SW 1271 (cell line): ENCODE measurements at places on chromosomes 3 and 15.
A peak's percentile ranks its signal among the peaks of the same experiment; 100 is the strongest.

GRCh38 chr15:88904257-88904623, 8.9 kb upstream of the HAPLN3 start:
- DNase-seq: no peak

DNA sequence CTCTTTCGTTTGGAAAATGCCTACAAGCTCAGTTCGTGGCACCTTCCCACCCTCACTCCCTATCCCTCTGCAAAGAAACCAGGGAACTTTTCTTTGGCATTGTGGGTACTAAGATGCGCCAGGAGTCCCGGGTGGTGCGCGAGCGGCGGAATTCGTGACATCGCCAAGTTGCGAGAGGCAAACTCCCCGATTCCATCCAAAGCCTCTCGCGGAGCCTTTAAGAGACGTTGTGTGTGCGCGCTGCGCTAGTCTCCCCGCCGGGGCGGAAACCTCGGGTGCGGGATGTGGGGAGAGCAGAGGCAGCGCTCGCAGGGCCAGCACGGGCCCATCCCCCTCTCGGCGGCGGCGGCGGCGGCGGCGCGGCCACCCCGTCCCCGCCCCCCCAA, 443 bp upstream of the NR2F2 start:
- peak; percentile 47 for DNase-seq

GRCh38 chr3:157195965-157196364, 36.0 kb upstream of the CCNL1 start:
- no peak for DNase-seq

DNA sequence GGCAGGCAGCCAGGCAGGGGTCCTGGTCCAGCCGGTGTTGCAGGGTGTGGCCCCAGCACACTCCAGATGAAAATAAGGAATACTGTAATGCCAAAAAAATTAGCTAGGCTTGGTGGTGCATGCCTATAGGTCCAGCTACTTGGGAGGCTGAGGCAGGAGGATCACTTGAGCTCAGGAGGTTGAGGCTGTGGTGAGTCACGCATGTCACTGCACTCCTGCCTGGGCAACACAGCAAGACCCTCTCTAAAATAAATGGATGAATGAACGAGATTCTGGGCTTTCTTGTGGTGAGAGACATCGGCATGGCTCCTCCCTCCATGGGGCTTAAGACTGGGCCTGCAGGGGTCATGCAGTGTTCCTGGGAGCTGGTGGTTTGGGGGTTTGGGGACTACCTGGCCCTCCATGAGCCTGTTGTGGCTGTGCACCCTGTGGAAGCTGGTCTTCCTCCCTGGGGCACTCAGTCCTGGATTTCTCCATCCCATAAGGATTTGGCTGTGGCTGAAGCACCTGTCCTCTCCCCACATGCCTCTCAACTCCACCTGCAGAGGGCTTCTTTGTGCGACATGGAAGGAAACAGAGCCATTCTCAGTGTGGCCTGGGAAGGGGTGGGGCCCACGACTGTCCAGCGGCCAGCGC, 7.6 kb upstream of the RCCD1 start:
- DNase-seq: no peak

DNA sequence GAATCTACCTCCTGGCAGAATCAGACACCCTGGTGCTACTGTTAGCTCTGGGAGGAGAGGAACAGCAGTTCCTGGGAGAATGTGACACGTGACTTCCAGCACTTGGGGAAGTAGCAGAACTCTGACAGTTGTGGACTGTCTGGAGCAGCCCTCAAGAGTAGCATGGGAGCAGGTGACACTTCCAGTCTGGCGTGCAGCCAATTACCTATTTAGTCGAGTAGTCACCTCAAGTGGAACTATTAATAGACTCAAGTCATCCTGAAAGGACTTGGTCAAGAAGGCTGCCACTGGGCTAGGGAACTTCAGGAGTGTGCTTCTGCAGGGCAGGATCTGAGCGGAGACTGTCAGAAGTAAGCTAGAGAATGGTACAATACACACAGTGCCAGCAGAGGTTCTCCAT, 62.3 kb downstream of the MTHFS start:
- no peak for DNase-seq

- DNase-seq: no peak
These were observed 16.6 kb downstream of the PAQR9 start for GRCh38 chr3:142946861-142947260.

DNA sequence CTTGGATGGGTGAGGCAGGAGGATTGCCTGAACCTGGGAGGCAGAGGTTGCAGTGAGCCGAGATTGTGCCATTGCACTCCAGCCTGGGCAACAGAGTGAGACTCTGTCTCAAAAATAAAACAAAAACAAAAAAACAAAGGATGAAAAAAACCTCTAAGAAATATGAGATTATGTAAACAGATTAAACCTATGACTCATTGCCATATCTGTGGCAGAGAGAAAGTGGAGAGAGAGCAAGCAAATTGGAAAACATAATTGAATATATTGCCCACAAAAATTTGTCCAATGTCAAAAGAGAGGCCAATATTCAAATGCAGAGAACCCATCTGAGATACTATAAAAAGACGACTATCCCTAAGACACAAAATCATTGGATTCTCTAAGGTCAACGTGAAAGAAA, 1106.0 kb downstream of the OTOL1 start:
- no peak for DNase-seq

DNA sequence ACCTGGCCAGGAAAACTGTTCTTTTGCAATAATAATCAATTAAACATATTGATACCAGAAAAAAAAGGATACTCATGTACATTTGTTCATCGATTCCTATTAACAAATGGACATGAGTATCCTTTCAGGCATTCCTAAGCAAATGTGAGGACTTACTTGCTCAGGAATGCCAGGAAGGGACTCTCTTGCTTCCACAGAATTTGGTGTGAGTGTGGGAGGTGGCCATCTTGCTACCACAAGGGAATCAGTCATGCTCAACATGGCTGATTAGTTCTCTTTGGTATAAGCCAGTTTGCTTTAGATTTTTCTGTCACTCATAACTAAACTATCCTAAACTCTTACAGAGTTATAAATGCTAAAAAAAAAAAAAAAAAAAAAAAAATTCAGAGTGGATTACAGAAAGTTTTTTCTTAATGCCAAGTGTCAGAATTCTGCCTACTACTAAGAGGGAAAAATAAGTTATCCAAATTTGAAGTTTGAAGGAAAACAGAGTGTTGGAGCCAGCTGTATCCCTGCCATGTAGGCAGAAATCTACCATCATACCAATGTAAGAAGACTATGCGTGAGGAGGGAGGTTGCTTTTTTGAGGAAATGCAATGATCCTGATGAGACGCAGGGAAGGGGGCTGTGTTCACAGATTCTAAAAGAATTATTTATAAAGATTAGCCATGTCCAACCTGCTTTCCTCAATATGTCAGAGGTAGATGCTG, 98.7 kb downstream of the PLD1 start:
- DNase-seq: no peak

DNA sequence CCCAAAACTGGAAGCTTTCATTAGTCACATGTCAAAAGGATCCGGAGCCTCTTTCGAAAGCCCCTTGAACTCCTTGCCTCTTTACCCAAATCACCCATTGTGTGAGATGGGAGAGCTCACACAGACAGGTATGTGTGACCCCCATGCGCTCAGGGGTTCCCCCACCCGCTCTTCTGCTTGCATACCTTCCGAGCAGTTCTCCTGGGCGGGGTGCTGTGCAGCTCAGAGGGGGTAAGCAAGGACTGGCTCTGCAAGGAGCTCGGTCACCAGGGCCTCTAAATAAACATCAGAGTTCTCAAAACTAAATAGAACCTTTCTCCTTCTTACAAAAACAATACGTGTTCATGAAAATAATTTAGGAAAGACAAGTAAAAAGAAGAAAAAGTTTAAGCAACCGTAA, 55.7 kb downstream of the PXYLP1 start:
- no peak for DNase-seq

GRCh38 chr15:70226337-70226980, 128.7 kb upstream of the TLE3 start:
- DNase-seq: no peak

DNA sequence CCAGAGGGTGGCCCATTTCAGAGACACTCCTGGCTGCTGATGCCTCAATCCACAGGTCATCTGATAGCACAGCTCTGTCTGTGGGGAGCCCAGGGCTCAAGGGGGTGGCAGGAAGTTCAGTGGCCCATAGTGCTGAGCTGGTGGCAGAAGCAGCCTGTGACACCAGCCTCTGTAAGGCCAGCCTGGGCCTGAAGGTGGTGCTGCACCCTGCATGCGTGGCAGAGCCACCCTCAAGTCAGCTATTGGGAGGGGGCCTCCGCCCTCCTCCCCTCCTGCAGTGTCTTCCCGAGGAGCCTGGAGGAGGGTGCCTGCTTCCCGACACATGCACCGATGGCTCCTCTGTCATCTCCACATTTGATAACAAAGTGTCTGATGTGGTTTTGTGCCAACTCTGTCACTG, 3.0 kb downstream of the PLA1A start:
- DNase-seq: no peak

DNA sequence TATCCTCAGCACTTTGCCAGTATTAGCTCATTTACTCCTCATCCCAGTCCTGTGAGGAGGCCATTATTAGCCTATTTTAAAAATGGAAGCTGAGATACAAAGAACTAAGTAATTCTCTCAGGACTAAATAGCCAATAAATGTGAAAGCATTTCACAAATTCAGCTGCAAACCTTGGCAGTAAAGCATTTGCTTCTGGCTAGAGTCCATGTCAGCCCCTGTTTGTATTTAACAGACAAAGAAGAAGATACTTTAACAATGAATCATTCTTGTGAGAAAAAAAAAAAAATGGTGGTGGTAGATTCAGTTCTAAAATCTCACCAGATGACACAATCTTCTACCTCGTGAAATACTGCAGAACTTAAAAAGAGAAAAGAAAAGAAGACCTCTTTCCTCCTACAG, 85.0 kb upstream of the CNTN6 start:
- no peak for DNase-seq

DNA sequence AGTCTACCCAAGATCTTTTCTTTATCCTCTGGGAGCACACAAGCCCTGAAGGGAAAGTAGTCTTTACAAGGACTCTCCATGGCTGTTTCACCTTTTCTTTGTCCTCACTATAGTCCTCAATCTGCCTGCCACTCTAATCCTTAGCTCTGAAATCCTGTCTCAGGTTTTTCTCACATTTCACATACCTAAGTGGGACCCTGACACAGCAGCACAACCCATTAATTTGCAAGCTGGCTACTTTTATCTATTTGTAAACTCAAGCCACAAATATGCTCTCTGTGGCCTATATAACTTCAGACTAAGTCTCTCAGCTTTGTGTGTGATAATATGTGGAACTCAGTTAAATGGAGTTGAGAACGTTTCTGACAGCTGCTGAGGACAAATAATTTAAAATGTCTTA, 19.8 kb downstream of the SIN3A start:
- no peak for DNase-seq

DNA sequence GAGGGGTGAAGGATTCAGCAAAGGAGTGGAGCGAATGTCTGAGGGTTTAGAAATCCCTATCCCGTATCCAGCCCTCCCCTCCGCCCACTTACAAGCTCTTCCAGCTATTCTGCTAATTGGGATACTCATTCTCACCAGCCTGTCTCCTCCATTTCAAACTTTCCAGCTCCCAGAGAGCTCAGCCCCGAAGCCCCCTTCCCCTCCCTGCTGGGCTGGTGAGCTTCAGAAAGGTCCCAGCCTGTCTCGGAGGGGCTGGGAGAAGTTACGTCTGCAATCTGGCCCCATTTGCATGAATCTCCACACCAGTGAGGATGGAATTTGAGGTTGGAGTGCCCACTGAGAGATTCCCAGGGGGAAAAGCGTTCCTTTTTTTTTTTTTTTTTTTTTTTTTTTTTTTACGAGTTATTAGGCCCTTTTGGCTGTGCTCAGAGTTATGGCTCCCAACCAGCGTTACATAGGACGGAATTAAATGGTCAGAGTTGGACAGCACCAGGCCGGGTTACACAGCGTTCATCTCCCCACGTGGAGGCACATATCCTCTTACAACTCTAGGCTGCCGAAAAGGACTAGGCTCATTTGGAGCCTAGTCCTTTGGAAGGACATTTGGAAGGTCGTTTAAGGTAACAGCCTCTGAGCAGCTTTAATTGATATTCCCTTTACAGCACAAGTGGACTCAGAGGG, 34.6 kb downstream of the FGD5 start:
- DNase-seq: no peak

GRCh38 chr3:66527246-66527645, 26.4 kb upstream of the LRIG1 start:
- no peak for DNase-seq

DNA sequence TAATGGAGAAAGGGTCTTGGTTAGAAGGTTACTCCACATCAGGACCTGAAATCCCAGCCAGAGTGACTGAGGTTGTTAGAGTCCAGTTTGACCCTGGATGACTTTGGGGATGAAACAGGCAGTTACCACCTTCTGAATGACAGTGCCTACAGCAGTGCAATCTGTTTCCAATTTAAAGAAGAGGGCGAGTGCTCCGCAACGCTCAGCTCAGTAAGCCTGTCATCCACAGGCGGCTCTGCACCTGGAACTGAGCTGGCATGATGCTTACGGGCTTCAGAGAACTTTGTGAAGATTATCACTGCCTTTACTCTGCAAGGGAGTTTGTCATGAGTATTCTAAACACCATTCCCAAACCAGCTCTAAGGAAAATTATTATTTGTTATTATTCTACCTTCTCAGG, 127.7 kb upstream of the SLC24A5 start:
- no peak for DNase-seq

GRCh38 chr3:188792793-188793192, 379.0 kb upstream of the TPRG1 start:
- no peak for DNase-seq

DNA sequence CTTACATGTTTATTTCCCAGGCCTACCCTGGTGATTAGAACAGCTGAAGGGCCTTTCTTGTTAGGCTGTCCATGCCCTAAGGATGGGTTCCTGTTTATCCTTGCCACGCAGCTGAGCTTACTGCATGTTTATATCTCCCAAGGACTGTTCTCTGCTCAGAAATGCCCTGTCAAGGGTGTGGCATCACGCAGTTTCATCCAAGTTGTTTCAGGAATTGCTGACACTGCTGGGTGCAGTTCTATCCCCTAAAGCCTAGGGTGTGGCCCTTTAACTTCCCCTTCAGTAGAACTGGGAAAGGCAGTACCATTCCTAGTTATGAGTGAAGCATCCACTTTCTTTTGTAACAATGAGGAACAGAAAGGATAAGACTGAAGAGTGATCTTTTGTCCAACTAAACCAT, 5.0 kb downstream of the ELL3 start:
- no peak for DNase-seq

DNA sequence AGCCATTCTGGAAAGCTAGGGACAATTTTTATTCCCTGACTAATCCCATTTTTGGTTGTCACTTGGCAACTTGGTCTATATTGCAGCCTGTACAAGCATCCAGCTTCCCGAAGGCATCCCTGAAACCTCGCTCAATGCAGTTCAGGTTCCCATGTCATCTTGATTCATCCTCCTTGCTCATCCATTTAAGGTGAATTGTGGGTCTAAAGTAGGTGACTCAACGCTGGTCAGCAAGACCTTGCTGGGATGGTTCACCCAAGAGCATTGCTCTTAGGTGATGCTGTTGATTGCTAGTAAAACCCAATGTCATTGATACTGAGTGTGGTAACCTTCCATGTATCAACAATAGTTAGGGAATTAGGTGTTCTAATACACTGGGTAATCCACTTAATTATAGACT, 13.1 kb upstream of the RAB8B start:
- DNase-seq: no peak

GRCh38 chr15:92034227-92034626, 180.7 kb downstream of the SLCO3A1 start:
- DNase-seq: no peak

- no peak for DNase-seq
These were observed 9.3 kb upstream of the ST8SIA2 start for GRCh38 chr15:92384381-92384780.

GRCh38 chr3:147958754-147959153, 549.6 kb downstream of the ZIC1 start:
- DNase-seq: no peak
